ENCODE measurements at places on chromosomes 12 and 14.

GRCh38 chr14:41548666-41549065, 58.0 kb upstream of the LRFN5 start:
- DNase-seq: no peak

GRCh38 chr12:39406262-39406661, 36.7 kb downstream of the KIF21A start:
- no peak for DNase-seq

DNA sequence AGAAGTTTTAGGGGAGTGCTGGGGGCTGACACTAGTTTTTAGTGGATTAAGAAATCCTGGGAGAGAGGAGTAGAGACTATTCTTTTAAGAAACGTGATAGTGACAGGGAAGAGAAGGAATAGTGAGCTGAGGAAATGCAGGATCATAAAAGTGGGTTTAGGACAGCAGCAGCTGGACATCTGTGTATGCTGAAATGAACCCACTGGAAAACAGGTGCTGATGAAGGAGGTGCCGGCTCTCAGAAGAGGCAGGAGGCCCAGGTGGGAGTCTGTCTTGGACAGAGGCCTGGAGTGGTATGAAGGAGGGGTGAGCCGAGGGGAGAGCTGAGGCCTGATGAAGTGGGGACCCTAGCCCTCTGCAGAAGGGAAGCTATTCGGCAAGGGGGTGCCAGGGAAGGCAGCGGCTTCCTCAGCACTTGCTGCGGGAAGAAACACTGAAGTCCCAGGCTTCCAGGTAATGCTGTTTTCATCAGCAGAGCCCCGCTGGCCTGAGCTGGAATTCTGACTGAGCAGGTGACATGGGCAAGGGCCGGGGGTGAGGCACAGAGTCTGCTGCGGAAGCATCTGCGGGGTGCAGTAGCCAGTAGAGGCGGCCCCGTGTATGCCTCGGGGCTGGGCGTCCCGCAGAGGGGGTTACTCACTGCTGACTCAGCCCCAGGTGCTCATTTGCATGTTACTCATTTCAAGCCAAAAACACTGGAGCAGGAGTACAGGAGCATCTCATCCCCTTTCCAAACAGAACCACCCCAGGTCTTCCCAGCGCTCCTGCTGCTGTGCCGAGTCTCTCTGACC, 89.7 kb downstream of the TMCC3 start:
- no peak for DNase-seq

DNA sequence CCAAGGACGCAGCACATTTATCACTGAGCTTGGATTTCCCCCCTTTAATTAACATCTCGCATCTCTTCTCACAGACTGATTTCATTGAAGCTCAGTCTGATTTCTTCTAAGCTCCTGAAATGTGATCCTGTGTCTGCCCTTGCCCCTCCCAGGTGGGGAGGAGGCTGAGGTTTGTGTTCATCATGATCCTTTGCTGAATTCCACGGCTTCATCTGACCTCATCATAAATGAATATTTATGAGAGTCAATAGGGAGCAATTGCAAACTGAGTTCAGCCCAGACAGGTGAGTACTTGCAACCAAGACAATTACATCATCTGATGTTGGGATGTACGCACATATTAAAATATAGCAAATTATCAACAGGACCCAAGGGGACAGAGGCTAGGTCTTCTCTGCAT, 72.4 kb downstream of the MAP1LC3B2 start:
- DNase-seq: no peak

DNA sequence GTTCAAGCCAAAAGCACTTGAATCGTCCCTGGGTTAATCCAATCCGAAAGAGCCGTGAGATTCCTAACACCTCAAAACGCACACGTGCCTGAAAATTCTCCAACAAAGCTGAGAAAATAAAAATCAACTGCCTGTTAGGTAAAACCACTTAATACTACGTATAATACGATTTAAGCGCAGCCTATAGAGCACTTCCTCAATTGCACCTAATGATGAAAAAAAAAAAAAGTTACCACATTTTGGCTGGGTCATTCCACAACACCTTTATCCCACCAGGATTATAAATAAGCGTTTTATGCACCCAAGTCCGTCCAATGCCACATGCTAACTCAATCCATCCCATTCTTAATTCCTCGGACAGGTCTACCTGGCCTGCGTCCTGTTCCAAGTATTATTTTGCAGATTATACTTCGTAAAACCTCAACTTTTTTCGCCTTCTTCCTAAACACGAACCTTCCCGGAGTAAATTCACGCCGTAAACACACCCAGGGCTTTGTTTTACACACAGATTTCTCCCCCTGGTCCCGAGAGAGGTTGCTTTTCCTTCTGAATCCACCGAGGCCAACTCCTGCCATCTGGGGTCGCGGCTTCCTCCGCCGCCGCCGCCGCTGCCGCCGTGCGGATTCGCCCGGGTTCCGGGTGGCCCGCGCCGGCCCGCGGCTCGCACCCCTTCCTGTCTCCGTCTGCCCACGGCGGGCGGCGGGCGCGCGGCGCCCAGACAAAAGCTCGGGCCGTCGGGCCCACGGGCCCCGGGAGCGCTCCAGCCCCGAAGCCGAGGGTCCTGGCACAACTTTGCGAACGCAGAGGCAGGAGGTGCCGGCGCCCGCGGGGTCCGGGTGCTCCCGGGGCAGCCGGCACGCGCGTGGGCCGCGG, 66.2 kb downstream of the RNF34 start:
- DNase-seq: peak; percentile 78

- DNase-seq: no peak
These were observed 76.9 kb upstream of the SFSWAP start for GRCh38 chr12:131634037-131634436.

GRCh38 chr14:49857427-49858003, 4.9 kb upstream of the NEMF start:
- DNase-seq: no peak

- peak; percentile 7 for DNase-seq
These were observed 4.0 kb upstream of the KRT73 start for GRCh38 chr12:52622349-52622748.

- no peak for DNase-seq
These were observed 4.5 kb downstream of the MYBPC1 start for GRCh38 chr12:101599311-101599710.

- DNase-seq: no peak
These were observed 1541.9 kb downstream of the AACS start for GRCh38 chr12:126607157-126607556.

DNA sequence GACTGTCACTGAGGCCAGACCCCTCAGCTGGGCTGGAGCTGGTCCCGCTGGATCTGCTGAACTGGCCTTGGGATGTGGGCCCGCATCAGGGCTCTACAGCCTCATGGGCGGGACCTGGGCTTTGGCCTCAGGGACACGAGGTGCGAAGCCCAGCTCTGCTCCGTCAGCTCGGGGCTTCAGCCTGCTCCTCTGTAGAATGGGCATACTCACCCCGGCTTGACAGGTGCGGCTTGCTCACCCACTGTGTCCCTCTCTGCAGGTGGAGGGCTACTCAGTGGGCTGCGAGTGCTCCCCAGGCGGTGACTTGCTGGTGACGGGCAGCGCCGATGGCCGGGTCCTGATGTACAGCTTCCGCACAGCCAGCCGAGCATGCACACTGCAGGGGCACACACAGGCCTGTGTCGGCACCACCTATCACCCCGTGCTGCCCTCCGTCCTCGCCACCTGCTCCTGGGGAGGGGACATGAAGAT, 57.6 kb downstream of the BEGAIN start:
- DNase-seq: peak; percentile 24

GRCh38 chr14:28570391-28570790, 196.2 kb upstream of the FOXG1 start:
- no peak for DNase-seq

DNA sequence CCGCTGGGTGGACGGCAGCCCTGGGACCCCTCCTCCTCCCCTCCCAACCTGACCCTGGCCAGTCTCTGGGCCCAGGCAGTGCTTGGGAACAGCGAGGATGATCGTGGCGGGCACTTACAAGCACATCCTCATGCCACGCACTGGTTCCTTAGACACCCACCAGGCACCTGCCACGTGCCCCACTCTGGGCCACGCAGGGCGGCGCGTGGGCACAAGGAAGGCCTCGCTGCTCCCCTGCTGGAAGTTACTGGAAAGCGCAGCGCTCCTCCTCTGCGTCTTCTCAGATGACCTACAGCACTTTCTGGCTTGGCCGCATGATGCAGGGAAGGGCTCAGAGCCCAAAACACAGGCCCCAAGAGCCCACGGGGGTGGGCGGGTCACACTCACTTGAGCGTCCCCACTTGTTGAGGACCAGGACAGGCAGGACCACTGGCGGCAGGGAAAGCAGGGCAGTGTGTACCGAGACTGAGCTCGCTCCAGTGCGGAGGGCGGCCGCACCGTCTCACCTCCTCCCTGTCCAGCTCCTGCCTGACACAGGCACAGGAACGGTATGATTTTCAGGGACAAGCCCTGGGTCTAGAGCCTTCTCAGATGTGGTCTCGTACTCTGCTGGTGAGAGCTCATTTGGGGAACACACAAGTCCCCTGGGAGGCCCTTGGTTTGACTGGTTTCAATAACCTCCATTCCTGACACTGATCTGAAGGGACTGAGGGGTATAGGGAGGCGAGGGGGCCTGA, 128.3 kb upstream of the EVL start:
- no peak for DNase-seq

DNA sequence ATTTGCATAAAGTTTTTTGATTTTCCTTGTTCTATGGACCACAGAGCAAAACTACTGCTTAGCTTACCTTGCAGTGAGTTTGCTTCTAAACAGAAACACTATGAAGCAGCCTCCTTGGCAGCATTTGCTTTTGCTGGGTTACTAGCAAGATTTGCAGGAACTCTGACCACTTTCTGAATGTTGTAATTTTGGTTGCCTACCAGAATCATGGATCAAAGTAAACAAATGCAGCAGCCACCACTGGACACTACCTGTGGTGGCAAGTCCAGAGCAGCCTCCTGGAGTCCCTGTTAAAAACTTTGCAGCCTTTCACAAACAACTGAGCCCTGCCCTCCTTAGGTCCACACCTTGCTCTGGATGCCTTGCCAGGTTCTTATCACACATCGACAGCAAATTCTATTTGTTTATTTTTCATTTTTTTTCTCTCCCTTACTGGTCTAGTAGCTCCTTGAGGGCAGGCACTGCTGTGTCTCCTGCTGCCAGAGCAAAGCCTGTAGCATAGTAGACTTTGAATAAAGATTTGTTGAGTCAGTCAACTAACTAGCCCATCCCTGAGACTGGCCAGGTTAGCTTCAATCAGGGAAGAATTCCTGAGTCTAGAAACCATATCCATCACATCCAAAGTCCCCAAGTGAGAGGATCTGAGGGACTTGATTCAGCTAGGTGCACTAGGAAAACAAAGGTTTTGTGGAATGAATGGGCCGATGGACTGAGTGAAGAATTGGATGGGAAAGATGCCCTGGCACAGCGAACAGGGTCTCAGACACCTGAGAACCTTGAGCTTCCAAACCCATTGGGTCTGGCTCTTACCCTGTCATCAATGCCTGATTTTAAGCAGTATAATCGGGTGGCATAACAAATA, 5.7 kb downstream of the TTC6 start:
- DNase-seq: no peak

Measured in D341Med (cell line).